NT2/D1 (cell line): ENCODE measurements at places on chromosomes 16 and 17.

- no peak for DNase-seq
These were observed 51.6 kb downstream of the PLD6 start for GRCh38 chr17:17154556-17154955.

DNA sequence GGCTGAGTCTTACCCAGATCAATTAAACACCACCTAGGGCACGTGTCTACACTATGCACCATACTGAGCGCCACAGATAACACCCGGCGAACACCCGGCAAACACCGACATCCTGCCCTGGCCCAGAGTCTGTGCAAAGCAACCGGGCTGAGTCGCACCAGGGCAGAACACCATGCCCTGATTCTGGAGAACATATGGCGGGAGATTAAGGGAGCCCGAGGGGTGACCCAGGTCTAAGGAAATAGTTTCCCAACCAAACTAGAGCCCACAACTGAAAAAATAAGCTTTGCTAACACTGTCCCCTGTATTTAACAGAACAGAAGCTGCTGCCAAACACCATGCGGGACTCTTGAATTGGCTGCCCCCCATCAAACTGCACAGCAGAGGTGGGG, 22.1 kb downstream of the MYO18A start:
- no peak for DNase-seq

GRCh38 chr16:50234771-50235556, 31.4 kb upstream of the ADCY7 start:
- DNase-seq: no peak

DNA sequence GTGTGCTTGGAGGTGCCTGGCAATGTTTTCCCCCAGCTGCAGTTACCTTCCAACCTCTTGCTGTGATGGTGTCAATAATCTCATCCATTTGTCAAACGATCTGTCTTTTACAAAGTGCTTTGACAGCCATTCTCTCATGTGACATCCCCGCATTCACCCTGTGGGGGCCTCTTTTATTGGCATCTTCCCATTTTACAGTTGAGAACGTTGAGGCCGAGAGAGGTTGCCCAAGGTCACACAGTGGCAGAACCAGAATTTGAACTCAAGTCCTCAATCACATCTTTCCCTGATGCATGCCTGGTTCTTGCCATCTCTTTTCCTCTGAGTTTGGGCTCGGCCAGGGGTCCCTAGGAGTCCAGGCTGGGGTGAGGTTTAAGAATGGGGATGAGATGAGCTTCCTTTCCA, 1.5 kb downstream of the TAOK2 start:
- DNase-seq: no peak

GRCh38 chr17:16872351-16873173, 99.4 kb downstream of the TNFRSF13B start:
- DNase-seq: no peak

GRCh38 chr16:55171241-55171640, 152.8 kb upstream of the IRX6 start:
- no peak for DNase-seq

- no peak for DNase-seq
These were observed 29.7 kb downstream of the POLR3E start for GRCh38 chr16:22326771-22327445.

GRCh38 chr17:46770818-46771560, 47.5 kb downstream of the WNT3 start:
- DNase-seq: no peak

DNA sequence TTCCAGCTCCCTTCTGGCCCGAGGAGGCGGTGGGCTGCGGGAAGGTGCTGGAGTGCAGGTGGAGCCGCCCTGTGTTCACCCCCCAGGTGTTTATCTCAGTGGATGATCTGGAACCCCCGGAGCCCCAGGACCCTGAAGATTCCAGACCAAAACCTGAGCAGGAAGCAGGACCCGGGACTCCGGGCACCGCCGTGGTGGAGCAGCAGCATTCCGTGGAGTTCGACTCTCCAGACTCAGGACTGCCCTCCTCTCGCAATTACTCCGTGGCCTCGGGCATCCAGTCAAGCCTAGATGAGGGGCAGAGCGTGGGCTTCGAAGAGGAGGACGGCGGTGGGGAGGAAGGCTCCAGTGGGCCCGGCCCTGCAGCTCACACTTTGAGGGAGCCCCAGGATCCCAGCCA, 25.5 kb downstream of the MNT start:
- no peak for DNase-seq

GRCh38 chr16:23557779-23558702, 514 bp downstream of the UBFD1 start:
- no peak for DNase-seq

GRCh38 chr17:21378553-21378952, 2.4 kb downstream of the KCNJ12 start:
- no peak for DNase-seq

- DNase-seq: no peak
These were observed 13.3 kb downstream of the CDR2 start for GRCh38 chr16:22360963-22361659.

- DNase-seq: no peak
These were observed 2.2 kb downstream of the DCUN1D3 start for GRCh38 chr16:20897922-20898321.

DNA sequence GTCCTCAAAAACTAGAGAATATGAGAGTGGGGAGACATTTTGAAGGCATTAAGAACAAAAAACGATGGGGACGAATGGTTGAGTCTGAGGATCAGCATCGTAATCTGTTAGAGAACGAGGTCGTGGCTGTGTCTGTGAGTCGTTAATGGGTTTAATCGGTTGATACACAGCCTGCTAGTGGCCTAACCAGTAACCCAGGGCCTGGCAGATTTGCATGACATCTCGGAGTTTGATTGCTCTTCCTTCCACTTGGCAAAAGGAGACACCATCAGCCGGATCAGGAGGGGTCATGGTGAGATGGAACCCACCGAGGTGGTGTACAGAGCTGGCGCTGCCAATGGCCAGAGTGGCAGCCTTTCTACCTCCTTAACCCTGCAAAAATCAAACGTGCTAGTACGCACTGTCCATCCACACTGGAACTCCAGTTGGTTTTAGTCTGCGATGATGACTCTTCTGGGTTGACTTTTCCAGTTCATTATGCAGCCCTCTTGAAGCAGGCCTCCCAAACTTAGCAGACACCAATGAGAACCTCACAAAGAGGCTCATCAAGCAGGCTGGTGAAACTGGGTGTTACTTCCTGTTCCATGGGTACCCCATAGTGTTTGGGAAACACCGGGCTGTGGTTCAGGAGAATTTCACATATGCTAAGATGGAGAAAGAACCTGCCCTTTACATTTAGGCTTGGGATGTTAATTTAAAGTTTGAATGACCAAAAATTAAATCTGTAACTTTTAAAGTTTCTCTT, 4.1 kb downstream of the HS3ST3B1 start:
- DNase-seq: no peak

DNA sequence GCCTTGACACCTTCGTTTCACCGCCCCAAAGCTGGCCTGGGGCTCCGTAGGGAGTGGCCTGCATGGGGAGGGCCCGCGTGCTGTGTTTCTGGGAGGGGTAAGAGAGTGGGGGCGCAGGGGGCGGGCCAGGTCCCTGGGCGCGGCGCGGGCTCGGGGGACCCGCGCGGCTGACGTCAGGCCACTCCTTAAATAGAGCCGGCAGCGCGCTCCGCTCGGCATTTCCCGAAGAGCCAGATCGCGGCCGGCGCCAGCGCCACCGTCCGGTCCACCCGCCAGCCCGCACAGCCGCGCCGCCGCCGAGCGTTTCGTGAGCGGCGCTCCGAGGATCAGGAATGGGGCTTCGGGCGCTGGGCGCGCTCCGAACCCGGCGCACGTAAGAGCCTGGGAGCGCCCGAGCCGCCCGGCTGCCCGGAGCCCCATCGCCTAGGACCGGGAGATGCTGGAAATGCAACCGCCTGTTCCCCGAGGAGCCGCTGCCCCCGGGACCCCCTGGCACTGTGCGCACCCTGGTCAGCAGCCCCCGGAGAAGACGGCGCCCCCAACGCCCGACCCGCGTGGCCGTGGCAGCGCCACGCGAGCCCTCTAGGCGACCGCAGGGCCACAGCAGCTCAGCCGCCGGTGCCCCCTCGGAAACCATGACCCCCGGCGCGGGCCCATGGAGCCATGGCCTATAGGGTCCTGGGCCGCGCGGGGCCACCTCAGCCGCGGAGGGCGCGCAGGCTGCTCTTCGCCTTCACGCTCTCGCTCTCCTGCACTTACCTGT, at the start of gene HS3ST2:
Gene HS3ST2, plus strand, starts transcription at position 215 of the 763 bp plus-strand sequence. Its CDS starts 449 bp downstream, at position 664.
- peak; percentile 81 for DNase-seq

GRCh38 chr16:13081825-13082331, 180.5 kb downstream of the SHISA9 start:
- DNase-seq: no peak

DNA sequence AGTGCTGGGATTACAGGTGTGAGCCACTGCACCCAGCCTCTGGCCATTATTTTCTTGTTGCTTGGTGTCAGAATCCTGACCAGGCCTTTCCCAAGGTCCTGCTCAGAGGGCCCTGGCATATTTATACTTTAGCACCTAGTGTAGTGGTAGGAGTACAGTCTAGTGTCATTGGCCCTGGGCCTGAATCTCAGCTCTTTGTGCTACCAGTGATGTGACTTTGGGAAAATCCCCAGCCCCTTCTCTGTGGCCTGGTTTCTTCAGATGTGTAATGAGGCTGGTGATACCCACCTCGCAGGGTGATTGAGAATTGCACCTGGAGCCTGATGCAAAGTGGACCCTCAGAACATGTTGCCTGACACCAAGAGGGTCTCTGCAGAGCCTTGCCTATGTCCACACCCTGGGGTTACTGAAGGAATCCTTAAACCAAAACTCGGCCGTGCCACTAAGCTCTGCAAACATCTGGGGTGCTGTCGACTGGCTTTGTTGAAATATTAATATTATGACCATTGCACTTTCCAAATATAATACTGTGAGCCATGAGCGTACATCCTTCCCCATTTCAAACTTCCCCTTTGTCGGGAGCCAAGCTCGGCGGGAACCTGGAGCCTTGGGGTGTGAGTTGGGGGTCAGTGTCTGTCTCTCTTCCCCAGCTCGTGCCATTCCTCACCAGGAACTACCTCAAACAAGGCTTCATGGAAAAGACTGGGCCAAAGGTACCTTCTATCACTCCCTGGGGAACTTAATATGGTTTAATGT, 18.0 kb upstream of the RNF135 start:
- no peak for DNase-seq

GRCh38 chr16:57994778-57995177, 5.7 kb downstream of the ZNF319 start:
- DNase-seq: no peak

GRCh38 chr16:7820816-7821215, 488.2 kb downstream of the RBFOX1 start:
- DNase-seq: no peak

DNA sequence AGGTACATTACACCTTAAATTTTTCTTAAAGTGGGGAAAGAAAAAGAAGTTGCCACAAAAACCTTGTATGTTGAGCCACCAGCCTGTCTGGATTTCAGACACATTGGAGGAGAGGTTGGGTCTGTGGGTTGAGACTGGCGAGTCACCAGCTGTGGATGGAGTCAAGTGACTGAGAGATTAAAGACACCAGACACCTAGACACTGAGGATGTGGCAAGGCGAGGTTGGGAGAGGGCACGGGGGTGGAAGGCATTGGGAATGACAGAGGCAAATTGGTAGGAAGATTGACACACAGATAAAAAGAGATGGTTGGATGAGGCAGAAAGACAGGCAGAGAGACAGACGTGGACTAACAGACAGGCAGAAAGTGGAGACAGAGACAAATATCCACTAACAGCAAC, 49.6 kb downstream of the KCNJ12 start:
- no peak for DNase-seq

DNA sequence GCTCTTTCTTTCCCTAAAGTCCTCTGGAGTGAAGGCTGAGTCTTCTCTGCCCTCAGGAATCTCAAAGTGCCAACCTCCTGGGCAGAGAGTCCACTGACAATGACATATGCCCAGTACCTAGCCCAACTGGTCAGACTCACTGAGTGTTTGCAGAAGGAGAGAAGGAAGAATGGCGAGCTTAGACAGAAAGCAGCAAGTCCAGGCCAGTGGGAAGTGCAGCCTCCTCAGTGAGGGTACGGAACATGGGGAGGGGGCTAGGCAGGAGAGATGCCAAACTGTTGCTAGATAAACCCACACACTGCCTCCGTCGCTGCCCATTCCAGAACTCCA, 678 bp downstream of the EXOC7 start:
- DNase-seq: no peak

GRCh38 chr16:4679850-4680636, 13.3 kb upstream of the NUDT16L1 start:
- DNase-seq: no peak

DNA sequence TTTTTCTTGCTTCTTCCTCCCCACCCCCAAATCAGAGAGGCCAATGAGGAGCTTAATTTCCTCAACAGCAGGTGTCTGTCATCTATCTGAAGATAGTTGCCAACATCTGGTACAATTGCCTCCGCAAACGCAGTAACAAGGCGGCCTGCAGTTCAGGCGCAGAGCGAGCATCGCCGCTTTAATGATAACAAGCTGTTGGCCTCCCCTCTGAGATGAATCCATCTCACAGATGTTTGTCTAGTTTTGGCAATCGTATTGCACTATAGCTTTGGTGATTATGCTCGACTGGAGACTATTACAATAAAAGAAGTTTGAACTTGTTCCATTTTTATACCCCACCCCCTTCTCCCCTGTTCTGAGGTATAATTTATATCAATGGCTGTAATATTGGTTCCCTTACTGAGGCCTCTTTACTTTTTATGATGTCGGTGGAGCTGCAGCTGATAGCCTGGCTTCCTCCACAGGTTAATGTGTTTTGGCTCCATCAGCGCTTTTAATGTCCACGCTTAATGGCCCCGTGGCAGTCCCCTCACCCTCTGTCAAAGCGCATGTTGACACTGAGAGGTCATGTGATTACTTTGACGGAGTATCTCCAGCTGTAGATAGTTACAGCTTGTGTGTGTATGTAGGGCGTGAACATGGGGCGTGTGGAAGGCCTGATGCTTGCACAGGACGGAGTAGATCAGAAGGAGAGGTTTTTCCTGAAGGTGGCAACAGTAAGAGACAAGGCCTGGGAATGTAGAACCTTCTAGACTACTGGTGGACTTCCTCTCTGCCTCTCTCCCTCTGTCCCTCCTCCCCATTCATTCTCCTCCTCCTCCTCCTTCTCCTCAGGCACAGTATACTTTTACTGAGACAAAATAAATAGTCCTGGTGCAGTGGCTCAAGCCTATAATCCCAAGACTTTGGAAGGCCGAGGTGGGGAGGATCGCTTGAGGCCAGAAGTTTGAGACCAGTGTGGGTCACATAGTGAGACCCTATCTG, 164.7 kb downstream of the MSI2 start:
- no peak for DNase-seq

- no peak for DNase-seq
These were observed 95.0 kb downstream of the PLCG2 start for GRCh38 chr16:81873843-81874752.
